ENCODE measurements at places on chromosomes 11 and 22. TPM values are rescaled to one million over a fixed set of nuclear protein-coding genes. Genes with fewer than 3 reads are reported as not detected.

Gene LRRC4C
- total RNA-seq: under 0.01 TPM

Gene GAL3ST3
- not detected for total RNA-seq

Gene KRTAP5-9
- not detected for total RNA-seq

Gene TBC1D10A
- 8.5 TPM for total RNA-seq

Gene PRR33
- not detected for total RNA-seq

Gene GAB4
- not detected for total RNA-seq

Gene EEF1G
- 1,405 TPM for total RNA-seq

Gene IRAG1
- total RNA-seq: 25.7 TPM

Gene ZP1
- total RNA-seq: under 0.01 TPM

Measured in fibroblast of lung (primary cell).